T-helper 2 cell treated with Interferon-gamma antibody and Interleukin-4, amounts not matched to agents 100 ng/mL and 5 ng/mL, for 36 hours (primary cell): ENCODE measurements at places on chromosomes 13 and 19. TPM values are rescaled to one million over a fixed set of nuclear protein-coding genes. Genes with fewer than 3 reads are reported as not detected.

Gene DZIP1
- 0.11 and 0.39 TPM in 2 replicates for total RNA-seq

Gene VMAC
- 7.7 and 8.0 TPM in 2 replicates for total RNA-seq

Gene PCDH20
- not detected in 2 replicates for total RNA-seq

Gene ZNF552
- 9.2 and 9.6 TPM in 2 replicates for total RNA-seq

Gene CACNG7
- not detected in 2 replicates for total RNA-seq
